ENCODE measurements at places on chromosomes 3 and 15. TPM values are rescaled to one million over a fixed set of nuclear protein-coding genes. Genes with fewer than 3 reads are reported as not detected.

SRP14 gene
- 75.1 TPM for total RNA-seq

DNA sequence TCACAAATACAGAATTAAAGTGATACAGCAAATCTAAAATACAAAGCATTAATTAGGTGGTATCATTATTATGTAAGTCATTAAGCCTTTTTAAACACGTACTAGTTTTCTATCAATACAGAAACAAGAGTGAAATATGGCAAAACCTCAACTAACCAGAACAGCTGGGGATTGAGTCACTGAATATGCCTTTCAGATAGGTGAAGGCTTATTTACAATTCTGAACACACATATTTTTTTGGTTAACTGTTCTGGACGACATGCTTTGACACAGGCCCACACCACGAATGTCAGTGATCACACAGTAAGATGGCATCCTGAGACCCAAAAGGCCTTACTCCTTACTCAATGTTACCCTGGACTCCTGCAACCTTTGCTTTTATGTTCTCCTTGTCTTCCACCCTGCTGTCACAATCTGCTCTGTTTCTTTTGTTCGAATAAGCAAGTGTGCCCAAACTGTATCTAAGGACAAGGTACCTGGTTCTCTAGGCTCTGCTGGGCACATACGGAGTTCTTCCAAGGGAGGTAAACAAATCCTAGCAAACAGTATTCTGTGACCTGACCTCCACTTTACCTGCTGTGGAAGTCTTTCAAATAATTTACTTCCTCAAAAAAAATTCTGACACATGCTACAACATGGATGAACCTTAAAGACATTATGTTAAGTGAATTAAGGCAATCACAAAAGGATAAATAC lies 7.0 kb downstream of the SFMBT1 start:
- DNase-seq = no peak

ABI3BP gene
- total RNA-seq = 1.1 TPM

ACKR2 gene
- total RNA-seq = 0.81 TPM

Measured in hematopoietic multipotent progenitor cell (in vitro differentiated cells).